ENCODE measurements at places on chromosomes 2 and 18. TPM values are rescaled to one million over a fixed set of nuclear protein-coding genes. Genes with fewer than 3 reads are reported as not detected.
A peak's percentile ranks its signal among the peaks of the same experiment; 100 is the strongest.

- H3K36me3 ChIP-seq = no peaks in the 10 kb centered on the region
- DNase-seq = no peak
- no peaks in the 10 kb centered on the region for H3K4me1 ChIP-seq
These were observed 1806.1 kb upstream of the PIK3C3 start for GRCh38 chr18:40148960-40149359.

DNA sequence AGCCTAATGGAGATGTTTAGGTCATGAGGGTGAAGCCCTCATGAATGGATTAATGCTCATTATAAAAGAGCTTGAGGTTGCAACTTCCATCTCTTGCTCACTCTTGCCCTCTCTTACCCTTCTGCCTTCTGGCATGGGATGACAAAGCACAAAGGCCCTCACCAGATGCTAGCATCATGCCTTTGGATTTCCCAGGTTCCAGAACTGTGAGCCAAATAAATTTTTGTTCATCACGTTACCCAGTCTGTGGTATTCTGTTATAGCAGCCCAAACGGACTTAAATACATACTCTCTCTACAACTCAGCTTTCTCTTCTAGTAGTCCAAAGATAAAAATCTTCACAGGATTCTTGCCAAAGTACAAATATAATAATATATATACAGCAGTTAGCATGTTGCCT, 75.8 kb downstream of the LNPK start:
- H3K27me3 ChIP-seq = no peaks in the 10 kb centered on the region
- no peak overlapping the region for H3K27ac ChIP-seq
- no peaks in the 10 kb centered on the region for H3K36me3 ChIP-seq
- no peak for DNase-seq

Gene GALNT5
- not detected for total RNA-seq

GRCh38 chr2:8478471-8478793, 203.4 kb upstream of the ID2 start:
- H3K27ac ChIP-seq = no peak overlapping the region
- no peak overlapping the region for H3K4me3 ChIP-seq
- H3K4me1 ChIP-seq = no peaks in the 10 kb centered on the region
- DNase-seq = no peak

GRCh38 chr2:18077704-18078103, 199.2 kb downstream of the KCNS3 start:
- H3K27ac ChIP-seq = no peak overlapping the region
- no peak for DNase-seq
- no peak overlapping the region for H3K4me3 ChIP-seq
- no peaks in the 10 kb centered on the region for H3K27me3 ChIP-seq
- H3K36me3 ChIP-seq = no peaks in the 10 kb centered on the region

Gene DQX1
- total RNA-seq = not detected

- H3K4me1 ChIP-seq = no peaks in the 10 kb centered on the region
- H3K36me3 ChIP-seq = no peaks in the 10 kb centered on the region
- no peak overlapping the region for H3K27ac ChIP-seq
- DNase-seq = no peak
- H3K27me3 ChIP-seq = no peaks in the 10 kb centered on the region
These were observed 17.6 kb downstream of the CTDP1 start for GRCh38 chr18:79697178-79697577.

GRCh38 chr2:173550143-173550542, 195.5 kb downstream of the CDCA7 start:
- H3K4me1 ChIP-seq = no peaks in the 10 kb centered on the region
- no peaks in the 10 kb centered on the region for H3K36me3 ChIP-seq
- H3K27me3 ChIP-seq = no peaks in the 10 kb centered on the region
- H3K27ac ChIP-seq = no peak overlapping the region
- DNase-seq = no peak

Gene FEV
- total RNA-seq = 0.11 TPM

- no peaks in the 10 kb centered on the region for H3K4me1 ChIP-seq
- H3K4me3 ChIP-seq = no peak overlapping the region
- no peaks in the 10 kb centered on the region for H3K27me3 ChIP-seq
- no peaks in the 10 kb centered on the region for H3K36me3 ChIP-seq
- DNase-seq = peak; percentile 18
These were observed 89.5 kb upstream of the STK39 start for GRCh38 chr2:168336786-168337388.

Gene NT5C1B
- total RNA-seq = not detected

Gene CREG2
- 0.43 TPM for total RNA-seq

- no peaks in the 10 kb centered on the region for H3K36me3 ChIP-seq
- peaks cover 7% of the 10 kb centered on the region for H3K4me1 ChIP-seq
- DNase-seq = peak; percentile 68
- no peaks in the 10 kb centered on the region for H3K27me3 ChIP-seq
- peak overlapping the region; percentile 69 for H3K4me3 ChIP-seq
- H3K27ac ChIP-seq = peak overlapping the region; percentile 91
These were observed 396 bp downstream of the CNOT9 start for GRCh38 chr2:218569038-218569431.

GRCh38 chr2:16126517-16127275, 186.3 kb downstream of the MYCN start:
- no peaks in the 10 kb centered on the region for H3K27me3 ChIP-seq
- no peak overlapping the region for H3K27ac ChIP-seq
- no peak for DNase-seq
- no peaks in the 10 kb centered on the region for H3K36me3 ChIP-seq
- H3K4me1 ChIP-seq = no peaks in the 10 kb centered on the region

DNA sequence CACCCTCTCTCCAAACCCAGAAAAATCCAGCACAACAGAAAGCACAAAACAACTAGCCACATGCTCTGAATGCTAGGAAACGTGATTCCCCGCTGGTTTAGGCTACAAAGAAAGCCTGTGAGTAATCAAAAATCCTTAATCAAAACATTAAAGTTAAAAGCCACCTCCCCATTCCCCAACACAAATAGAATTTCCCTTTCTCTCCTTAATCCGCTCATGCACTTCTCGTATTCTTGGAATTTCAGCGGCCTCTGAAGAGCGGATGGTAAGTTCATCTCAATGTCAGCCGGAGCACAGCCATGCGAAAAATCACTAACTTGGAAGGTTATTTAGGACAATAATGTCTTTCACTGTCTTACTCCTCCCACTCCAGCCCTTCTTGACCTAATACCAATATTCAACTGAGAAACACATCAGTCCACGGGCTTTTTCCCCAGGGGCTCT, 126.7 kb downstream of the OSBPL1A start:
- H3K27ac ChIP-seq = peak overlapping the region; percentile 94
- peaks cover 1% of the 10 kb centered on the region for H3K4me1 ChIP-seq
- no peaks in the 10 kb centered on the region for H3K36me3 ChIP-seq
- no peaks in the 10 kb centered on the region for H3K27me3 ChIP-seq
- no peak for DNase-seq
- peak overlapping the region; percentile 57 for H3K4me3 ChIP-seq

- no peaks in the 10 kb centered on the region for H3K27me3 ChIP-seq
- H3K4me1 ChIP-seq = no peaks in the 10 kb centered on the region
- H3K27ac ChIP-seq = no peak overlapping the region
- no peaks in the 10 kb centered on the region for H3K36me3 ChIP-seq
- no peak for DNase-seq
These were observed 57.3 kb downstream of the FARSB start for GRCh38 chr2:222598611-222599010.

DNA sequence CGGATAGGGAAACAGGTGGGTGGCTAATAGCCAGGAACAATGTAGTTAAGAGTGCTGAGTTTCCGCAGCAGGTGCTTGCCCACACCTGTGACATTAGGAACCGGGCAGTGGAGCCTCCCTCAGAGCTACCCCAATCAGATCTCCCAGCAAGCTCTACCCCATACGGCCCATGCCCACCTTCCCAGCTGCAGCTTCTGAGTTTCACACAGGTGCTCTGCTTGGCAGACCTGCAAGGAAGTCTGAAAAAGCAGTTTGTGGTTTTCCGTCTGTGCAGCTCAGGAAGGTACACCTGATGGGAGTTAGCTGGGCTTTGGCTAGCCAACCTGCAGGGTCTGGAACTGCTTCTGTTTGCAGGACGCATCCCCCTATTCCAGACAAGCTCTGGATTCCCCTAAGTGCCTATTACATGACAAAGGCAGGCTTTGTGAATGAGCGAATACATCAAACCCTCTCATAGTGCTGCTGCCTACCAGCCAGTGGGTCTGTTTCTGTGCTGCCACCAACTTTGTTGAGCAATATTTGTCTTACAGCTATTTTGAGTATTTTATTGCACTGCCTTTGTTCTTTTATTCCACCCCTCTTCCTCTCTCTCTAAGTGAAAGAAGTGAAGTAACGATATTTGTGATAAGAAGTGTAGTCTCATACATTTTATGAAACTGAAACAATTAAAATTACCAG, 24.7 kb upstream of the CEP68 start:
- H3K27ac ChIP-seq = no peak overlapping the region
- no peaks in the 10 kb centered on the region for H3K4me1 ChIP-seq
- no peak overlapping the region for H3K4me3 ChIP-seq
- DNase-seq = no peak
- H3K27me3 ChIP-seq = no peaks in the 10 kb centered on the region

Gene GCG
- total RNA-seq = not detected

DNA sequence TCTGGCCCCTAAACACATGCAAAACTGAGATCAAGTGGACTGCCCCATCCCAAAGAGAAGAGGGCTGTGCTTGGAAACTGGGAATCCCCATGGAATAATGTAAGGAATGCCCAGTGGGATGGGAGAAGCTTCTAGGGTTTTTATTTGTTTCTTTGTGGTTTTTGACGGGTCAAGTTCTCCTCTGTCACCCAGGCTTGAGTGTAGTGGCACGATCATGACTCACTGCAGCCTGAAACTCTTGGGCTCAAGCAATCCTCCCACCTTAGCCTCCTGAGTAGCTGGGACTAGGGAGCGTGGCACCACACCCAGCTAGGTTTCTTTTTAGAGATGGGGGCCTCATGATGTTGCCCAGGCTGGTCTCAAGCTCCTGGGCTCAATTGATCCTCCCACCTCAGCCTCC, 101.7 kb upstream of the ZSWIM2 start:
- H3K4me3 ChIP-seq = no peak overlapping the region
- H3K27ac ChIP-seq = no peak overlapping the region

- H3K4me1 ChIP-seq = no peaks in the 10 kb centered on the region
- no peak overlapping the region for H3K27ac ChIP-seq
- no peak for DNase-seq
- no peak overlapping the region for H3K4me3 ChIP-seq
These were observed 215.1 kb downstream of the ALK start for GRCh38 chr2:29706171-29706720.

Gene GAD1
- total RNA-seq = 0.28 TPM

GRCh38 chr2:176526995-176527901, 258.0 kb downstream of the MTX2 start:
- no peaks in the 10 kb centered on the region for H3K27me3 ChIP-seq
- H3K4me1 ChIP-seq = peaks cover 1% of the 10 kb centered on the region
- no peak for DNase-seq
- H3K36me3 ChIP-seq = no peaks in the 10 kb centered on the region
- H3K4me3 ChIP-seq = no peak overlapping the region

DNA sequence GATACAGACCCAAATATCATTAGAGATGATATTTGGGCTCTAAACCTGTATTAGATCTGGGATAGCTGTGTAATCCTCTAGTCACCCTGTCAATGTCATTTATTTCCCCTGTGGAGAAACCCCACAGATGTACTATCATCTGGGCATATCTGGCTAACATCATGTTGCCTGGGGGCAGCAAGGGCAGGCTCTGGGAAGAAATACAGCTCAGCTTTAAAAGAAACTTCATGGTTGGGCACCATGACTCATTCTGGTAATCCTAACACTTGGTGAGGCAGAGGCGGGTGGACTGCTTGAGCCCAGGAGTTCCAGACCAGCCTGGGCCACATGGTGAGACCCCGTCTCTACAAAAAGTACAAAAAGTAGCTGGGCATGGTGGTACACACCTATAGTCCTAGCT, 282.5 kb downstream of the SLC8A1 start:
- H3K27me3 ChIP-seq = no peaks in the 10 kb centered on the region
- no peaks in the 10 kb centered on the region for H3K36me3 ChIP-seq
- DNase-seq = no peak
- H3K27ac ChIP-seq = no peak overlapping the region
- no peak overlapping the region for H3K4me3 ChIP-seq

- H3K4me3 ChIP-seq = no peak overlapping the region
- no peaks in the 10 kb centered on the region for H3K36me3 ChIP-seq
- H3K4me1 ChIP-seq = peaks cover 3% of the 10 kb centered on the region
- H3K27ac ChIP-seq = no peak overlapping the region
- no peaks in the 10 kb centered on the region for H3K27me3 ChIP-seq
These were observed 157.1 kb downstream of the PRPF40A start for GRCh38 chr2:152560166-152560565.

DNA sequence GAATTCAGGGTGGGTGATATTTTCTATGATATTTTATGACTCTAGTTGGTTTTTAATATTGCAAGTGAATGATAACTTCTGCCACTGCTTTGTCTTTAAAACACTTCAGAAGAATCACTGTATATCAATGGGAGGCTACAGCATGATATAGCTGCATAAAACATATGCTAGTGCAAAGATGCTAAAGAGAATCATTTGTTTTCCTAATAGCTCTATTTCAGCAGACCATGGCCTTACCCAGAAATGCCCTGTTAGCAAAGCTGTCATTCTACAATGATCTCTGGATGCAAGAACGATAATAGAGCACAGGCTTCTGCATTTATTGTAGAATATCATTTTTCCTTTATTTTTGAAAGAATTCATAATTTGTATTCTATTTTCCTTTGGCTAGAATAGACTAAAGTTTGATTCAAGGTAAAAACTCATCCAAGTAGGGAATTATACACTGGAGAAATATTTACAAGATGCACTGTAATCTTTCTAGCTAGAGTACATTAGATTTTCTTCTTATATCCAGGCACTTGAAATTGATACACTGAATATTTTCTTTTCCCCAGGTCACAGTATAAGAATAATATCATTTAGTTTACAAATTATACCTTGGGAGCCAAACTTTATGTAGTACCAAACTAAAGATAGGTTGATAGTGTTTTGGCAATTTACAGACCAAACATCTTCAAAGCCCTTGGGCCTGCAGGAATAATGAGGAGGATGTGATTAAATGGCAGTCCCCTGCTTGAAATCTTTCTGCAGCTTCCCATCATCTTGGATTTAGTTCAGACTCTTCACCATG, 252.6 kb upstream of the LINC00305 start:
- H3K27me3 ChIP-seq = no peaks in the 10 kb centered on the region
- no peak overlapping the region for H3K4me3 ChIP-seq
- H3K4me1 ChIP-seq = no peaks in the 10 kb centered on the region
- H3K27ac ChIP-seq = no peak overlapping the region
- DNase-seq = no peak

GRCh38 chr18:43422518-43422917, 145.2 kb upstream of the SYT4 start:
- no peak overlapping the region for H3K27ac ChIP-seq
- H3K4me3 ChIP-seq = no peak overlapping the region
- no peaks in the 10 kb centered on the region for H3K27me3 ChIP-seq
- H3K4me1 ChIP-seq = no peaks in the 10 kb centered on the region

Gene IL1F10
- not detected for total RNA-seq

Gene HRH4
- not detected for total RNA-seq

Gene C2orf81
- total RNA-seq = 5.5 TPM

Gene CXCR4
- 2.7 TPM for total RNA-seq
